Activated naive CD8-positive, alpha-beta T cell treated with anti-CD3 and anti-CD28 coated beads, Interleukin-2, amount 50 U/mL, for 16 hours (primary cell): ENCODE measurements at places on chromosomes 5 and 9.

GRCh38 chr9:29865764-29866313, 2292.6 kb upstream of the C9orf72 start:
- no peak for DNase-seq

- DNase-seq, result no peak
Measured at GRCh38 chr9:22229069-22229468, 217.6 kb upstream of the DMRTA1 start.

- DNase-seq, result no peak
Measured at GRCh38 chr5:17269201-17269600, 51.8 kb downstream of the BASP1 start.

- no peak for DNase-seq
Measured at GRCh38 chr9:129125478-129125877, 14.3 kb downstream of the PTPA start.

DNA sequence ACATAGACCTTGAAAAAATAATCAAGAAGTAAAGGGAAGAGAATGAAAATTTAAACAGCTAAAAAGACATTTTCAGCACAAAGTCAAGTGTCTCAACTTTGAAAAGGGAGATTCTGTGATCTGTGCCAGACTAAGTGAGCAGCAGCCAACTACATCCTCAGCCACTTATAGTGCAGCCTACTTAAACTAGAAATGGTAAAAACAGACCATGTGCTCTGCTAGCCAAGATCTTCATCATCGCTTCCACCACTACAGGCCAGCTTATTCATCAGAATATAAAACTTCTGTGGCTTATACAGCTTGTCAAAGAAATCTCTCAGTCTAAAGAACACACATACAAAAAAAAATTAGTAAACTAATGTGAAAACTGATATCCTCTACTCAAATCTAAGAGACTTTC, 63.5 kb downstream of the CEMIP2 start:
- no peak for DNase-seq

- no peak for DNase-seq
Measured at GRCh38 chr9:95004411-95005277, 278.1 kb downstream of the AOPEP start.

- no peak for DNase-seq
Measured at GRCh38 chr5:94810877-94811276, 192.4 kb downstream of the SLF1 start.

GRCh38 chr9:16236311-16236710, 634.2 kb downstream of the BNC2 start:
- no peak for DNase-seq

GRCh38 chr5:178237431-178238312, 5.1 kb upstream of the PHYKPL start:
- no peak for DNase-seq

DNA sequence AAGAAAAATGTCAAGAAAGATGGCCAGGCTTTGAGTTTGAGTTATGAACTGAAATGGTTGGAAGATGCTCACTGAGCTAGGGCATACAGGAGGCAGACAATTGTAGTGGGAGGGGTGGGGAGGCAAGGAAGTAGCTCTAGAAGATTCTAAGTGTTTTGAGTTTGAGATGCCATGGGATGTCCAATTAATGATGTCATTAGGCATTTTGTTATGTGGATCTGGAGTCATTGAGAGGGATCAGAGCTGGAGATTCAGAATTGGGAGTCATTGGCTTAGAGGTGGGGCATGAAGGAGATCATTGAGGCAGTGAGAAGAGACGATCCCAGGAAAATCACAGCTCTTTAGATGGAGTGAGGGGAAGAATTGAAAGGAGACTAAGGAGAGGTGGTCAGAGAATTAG, 111.5 kb upstream of the ZNF618 start:
- no peak for DNase-seq
